ENCODE measurements at places on chromosomes 11 and 22.
A peak's percentile ranks its signal among the peaks of the same experiment; 100 is the strongest.

GRCh38 chr22:44570476-44571445, 72.7 kb upstream of the RTL6 start:
- DNase-seq: no peak

GRCh38 chr22:39312410-39312809, 7.0 kb downstream of the RPL3 start:
- DNase-seq: no peak

DNA sequence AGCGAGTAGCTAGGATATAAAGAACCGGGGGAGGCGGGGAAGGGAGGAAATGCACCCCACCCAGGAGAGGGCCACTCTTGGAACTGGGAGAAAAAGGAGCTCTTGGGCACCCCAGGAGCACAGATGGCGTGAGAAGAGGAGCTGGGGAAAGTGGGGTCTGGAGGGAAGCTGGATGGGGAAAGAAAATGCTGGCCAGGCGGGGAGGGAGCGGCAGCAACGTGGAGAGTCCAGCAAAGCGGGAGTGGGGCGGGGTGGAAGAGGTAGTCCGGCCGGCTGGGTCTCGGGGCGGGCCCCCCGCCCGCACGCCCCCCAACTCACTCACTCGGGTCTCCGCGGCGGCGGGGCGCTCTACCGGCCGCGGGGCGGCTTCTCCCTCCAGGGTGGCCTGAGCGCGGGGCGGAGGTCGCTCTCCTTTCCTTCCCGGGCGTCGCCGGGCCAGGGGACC, 522 bp downstream of the TOB2 start:
- peak; percentile 14 for DNase-seq

DNA sequence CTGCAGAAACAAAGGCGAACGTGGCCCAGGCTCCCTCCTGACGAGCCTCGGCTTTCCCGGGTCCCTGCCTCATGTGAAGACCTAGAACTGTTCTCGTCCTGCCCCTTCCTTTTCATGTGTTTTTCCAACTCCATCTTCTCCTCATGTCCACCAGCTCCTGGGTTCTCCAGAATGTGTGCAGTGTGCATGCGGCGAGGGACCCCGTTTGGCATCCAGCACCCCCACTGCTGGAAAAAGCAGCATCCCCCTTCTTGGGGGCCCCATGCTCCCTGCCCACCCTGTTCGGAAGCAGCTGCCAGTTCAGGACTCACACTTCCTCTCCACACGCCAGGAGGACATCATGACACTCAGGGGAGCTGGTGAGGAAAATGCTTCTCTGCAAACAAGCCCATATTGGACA, 313.5 kb downstream of the BRD1 start:
- no peak for DNase-seq

DNA sequence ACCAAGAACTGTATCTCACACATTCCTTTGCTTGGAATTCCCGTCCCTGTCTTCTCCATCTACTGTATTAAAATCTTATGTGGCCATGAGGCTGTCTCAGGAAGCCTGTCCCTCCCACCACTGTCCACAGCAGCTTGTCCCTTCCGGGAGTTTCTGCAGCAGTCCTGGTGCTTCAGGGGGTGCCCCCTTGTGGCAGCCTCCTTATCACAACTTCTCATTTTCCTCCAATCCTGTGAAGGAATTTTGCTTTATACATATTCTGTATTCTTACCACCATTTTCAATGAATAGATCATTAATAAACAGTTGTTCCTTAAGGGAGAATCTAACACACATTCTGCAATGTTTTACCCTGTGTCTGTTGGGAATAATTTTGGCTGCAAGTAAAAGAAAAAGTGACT, 220.4 kb upstream of the RAG2 start:
- no peak for DNase-seq

All from fibroblast of skin of back (primary cell).